ENCODE measurements at places on chromosomes 4 and X. TPM values are rescaled to one million over a fixed set of nuclear protein-coding genes. Genes with fewer than 3 reads are reported as not detected.

- DNase-seq: no peak
Measured at GRCh38 chrX:142999199-142999701, 26.5 kb upstream of the SPANXN4 start.

ADH7 gene
- total RNA-seq: 0.47 TPM

DNA sequence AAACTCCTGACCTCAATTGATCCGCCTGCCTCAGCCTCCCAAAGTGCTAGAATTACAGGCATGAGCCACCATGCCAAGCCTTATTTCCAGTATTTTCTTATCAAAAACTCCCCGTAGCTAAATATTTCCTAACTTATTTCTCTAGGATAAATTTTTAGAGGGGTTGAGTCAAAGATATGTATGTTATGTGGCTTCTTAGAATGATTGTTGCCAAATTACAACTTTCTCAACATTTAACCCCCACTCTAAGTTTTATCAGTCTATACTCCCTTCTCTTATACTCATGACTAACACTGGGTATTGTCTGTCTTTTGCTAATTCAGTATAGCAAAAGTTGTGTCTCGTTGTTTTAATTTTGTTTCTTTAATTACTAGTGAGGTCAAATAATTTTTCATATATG lies 187.7 kb upstream of the LNX1 start:
- DNase-seq: no peak

COX7B2 gene
- total RNA-seq: not detected

DNA sequence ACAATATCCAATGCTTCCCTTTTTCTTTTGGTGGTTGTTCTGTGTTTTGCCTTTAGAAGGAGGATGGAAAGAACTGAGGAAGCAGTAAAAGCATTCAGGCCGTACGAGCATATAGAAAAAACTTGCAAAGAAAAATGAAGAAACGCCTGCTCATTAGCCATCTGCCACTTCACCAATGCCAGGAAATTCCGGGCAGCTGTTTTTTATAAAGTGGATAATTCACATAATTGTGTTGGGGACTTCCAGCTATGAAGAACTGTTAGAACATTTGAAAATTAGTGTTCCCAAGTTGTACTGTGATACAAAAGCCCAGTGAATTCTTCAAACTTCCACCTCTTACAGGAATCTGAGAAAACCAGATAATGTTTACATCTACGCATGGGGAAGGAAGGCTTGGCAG lies 11.7 kb downstream of the RELL1 start:
- no peak for DNase-seq

GRCh38 chr4:1522606-1523005 lies 116.4 kb upstream of the NKX1-1 start:
- DNase-seq: peak; percentile 41

ADH6 gene
- 0.50 TPM for total RNA-seq

- DNase-seq: no peak
Measured at GRCh38 chr4:52982255-52982945, 120.3 kb downstream of the RASL11B start.

GRCh38 chr4:153082322-153083301 lies 121.6 kb upstream of the TRIM2 start:
- DNase-seq: no peak

DNA sequence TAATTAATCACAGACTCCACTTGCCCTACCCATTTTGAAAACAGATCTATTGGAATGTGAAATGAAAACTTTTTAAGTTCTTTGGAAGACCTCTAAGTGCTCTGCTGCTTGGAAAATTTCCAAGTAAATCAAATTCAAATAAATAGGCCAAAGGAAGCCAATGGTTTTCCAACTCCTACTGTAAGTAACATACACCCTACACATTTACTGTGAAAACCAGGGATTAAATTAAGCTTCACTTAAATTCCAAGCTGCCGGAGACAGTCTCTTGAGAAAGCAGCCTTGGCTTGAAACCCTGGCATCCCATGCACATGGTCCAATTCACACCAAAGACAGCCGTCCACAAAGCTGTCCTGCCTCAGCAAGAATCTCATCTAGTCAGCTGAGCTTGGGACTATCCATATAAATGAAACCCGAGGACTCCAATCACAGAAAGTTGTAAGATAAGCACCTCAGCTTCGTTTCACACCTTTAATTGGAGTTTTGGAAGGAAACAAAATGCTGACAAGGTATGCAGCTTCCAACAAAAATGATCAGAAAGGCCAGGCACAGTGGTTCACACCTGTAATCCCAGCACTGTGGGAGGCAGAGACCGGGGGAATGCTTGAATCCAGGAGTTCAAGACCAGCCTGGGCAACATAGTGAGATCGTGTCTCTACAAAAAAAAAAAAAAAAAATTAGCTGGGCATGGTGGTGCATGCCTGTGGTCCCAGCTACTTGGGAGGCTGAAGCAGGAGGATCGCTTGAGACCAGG lies 88.6 kb downstream of the APBB2 start:
- DNase-seq: no peak

DNA sequence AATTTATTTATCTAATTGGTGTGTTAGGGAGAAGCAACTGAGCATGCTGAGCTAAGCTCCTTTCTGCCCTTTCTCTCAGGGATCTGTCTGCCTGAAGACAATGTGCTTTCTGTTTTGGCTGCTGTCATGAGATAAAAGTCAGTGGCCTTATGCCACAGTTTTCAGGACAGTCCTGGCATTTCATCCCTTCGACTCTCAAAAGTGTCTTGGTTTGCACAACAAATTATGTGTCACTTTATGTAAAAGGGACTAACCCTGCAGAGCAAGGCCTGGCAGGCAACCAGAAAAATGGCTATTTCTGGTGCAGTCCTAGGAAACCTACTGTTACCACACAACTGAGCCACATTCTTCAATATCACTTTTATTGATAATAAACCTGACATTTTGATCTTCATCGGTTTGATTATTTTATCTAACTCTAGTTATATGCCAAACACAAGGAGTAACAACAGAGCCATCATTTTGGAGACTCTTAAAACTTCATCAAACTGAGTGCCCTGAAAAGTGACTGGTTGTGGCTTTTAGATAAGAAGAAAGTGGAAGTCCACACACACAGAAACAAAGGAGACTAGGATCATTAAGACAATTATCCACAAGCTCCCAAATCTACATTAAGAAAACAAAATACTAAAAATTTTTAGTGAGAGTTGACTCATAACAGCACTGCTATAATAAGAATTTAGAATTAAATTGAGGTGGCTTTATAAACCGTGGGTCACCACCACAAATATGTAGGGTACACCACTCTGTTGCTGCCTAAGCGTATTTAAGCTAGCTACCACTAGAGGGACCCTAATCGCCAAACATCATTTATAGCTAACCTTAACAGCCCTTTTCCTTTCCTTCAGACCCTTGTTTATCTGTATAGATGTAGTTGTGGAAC lies 95.9 kb upstream of the PTPN13 start:
- no peak for DNase-seq

RGN gene
- 11.9 TPM for total RNA-seq

DNA sequence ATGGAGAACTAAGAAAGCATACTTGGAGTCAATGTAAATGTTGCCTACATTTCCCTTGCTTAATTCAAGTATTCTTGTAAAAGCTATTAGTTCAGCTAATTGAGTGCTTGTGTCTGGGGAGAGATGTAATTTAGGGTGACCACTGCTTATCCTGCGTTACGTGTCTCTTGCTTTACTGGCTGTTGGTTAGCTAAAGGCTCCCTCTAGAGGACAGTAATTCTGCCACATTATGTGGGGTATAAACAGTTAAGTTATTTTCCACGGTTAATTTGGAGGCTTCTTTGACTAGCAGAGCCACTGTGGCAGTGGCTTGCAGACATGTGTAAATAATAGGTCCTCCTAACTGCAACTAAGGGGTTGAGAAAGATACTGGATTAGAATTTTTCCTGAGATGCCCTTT lies 25.3 kb upstream of the NAF1 start:
- no peak for DNase-seq

- no peak for DNase-seq
Measured at GRCh38 chrX:132877954-132878536, 80.4 kb downstream of the HS6ST2 start.

RAB33A gene
- total RNA-seq: 0.59 TPM

PFKFB1 gene
- 0.27 TPM for total RNA-seq

All from lower lobe of right lung (tissue), 2 donors.